ENCODE measurements at places on chromosomes 3 and 15.

DNA sequence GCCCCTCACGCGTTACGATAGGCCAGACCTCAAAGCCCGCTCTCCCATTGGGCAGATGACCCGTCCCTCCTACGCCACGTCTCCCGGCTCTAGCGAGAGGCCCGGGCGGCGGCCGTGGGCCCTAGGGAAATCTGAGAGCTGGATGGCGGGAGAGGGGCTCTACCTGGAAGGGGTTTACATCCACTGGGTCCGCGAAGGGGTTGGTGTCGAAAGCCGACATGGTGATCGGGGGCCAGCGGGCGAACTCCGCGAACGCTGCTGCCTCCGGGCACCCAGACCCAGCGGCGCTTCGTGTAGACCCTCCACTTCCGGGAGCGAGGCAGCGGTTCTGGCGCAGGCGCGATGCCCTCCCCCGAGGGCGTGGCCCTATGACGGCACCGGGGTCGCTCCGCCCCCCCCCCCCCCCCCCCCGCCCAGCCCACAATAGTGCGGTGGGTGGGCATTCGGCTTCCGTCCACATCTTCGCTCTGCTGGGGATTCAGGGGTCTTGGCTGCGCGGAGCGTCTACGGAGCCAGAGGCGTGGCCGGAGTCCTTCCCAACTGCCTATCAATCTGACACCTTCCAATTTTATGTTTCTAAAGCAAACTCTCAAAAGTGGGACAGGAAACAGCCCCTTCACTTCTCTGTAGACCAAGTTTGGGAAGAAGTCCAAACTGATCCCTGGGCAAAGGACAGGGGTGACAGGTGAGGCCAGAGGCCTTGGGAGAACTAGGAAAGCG is at the start of gene SCAMP2:
SCAMP2 (minus strand) TSS at position 330 of the 720 bp plus-strand sequence; CDS start at position 220, 110 bp downstream.
- DNase-seq, result peak; percentile 94

- no peak for DNase-seq
These were observed 188.3 kb downstream of the TBC1D2B start for GRCh38 chr15:77889009-77889806.

DNA sequence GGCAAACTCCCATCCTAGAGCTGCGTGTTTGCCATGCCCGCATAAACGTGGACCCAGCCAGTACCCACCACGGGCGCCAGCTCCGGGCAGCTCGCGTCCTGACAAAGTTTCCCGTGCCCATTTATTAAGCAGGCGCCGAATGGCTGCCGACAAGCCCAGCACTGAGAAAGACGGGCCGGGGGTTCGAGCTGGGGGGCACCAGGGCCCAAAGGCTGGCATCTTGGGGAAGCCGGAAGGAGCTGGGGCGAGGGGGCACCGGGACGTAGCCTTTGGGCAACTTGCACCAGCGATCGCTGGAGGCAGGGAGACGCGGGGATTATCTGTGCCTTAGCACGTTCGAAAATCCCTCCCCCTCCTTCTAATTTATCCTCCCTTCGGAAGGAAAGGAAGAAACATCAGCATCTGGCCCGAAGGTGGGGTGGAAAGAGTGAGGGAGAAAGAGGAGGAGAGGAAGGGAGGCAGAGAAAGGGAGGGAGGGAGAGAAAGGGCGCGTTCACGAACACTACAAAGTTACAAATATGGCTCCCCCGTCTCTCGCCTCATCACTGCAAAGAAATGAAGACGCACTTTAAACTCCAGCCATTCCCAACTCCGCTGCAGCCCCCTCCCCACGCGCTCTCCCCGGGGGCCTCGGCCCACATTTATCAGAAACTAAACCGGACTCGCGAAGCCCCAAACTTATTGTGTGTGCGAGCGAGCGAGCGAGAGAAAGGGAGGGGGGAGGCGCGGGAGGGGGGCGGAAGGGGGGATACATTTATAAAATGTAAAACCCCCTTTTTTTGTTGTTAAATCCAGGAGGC is 1.0 kb downstream of the ANP32A start:
- peak; percentile 28 for DNase-seq

- DNase-seq, result no peak
These were observed 34.0 kb downstream of the MINDY2 start for GRCh38 chr15:58805095-58805494.

DNA sequence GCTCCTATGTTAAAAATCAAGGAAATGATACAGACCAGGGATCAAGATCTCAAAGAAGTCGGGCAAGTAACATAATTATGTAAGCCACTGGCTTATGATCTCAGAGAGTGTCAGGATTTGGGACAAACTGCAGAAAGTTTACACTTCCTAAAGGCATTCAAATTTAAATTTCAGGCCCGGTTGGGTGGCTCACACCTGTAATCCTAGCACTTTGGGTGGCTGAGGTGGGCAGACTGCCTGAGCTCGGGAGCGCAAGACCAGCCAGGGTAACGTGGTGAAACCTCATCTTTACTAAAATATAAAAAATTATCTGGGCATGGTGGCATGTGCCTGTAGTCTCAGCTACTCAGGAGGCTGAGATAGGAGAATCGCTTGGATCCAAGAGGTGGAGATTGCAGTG is 124.4 kb upstream of the UBE2E2 start:
- no peak for DNase-seq

GRCh38 chr3:139198186-139198585 is 145.6 kb upstream of the MRPS22 start:
- no peak for DNase-seq

DNA sequence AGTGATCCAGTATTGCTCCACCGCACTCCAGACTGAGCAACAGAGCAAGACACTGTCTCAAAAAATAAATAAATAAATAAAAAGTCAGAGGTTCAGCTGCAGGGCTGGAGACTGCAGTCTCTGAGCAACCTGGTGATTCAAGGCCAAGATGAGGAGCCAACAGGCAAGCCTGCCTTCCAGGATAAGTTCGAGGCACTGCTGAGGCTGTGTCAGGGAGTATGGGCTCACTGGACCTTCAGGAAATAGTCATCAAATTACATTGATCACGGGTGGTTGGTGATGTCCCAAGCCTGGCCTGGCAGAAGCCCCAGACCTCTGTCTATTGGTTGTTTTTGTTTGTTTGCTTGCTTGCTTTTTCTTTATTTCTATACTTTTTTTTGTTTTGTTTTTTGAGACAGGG is 41.5 kb downstream of the IDH2 start:
- DNase-seq, result no peak

- DNase-seq, result no peak
These were observed 239.6 kb downstream of the GBE1 start for GRCh38 chr3:81521855-81522254.

DNA sequence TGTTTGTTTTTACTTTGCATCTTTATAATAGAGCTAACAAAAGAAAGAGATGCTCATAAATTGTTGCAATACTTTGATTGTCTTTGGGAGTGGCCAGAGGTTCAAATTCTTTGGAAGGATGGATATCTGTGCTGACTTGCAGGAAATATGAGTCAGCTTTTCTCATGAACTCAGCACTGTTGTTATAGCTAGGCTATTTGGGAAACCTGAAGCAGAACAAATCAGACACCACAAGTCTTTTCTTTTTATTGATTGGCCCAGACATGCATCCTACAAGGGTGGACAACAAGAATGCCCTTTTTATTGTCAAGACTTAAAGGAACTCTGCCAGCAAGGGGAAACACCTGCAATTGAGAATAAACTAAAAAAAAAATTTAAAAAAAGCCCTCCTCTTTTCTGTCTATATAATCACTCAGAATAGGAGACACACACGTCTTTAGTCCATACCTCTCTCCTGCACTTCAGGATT is 4.6 kb upstream of the DENND4A start:
- DNase-seq, result no peak

- no peak for DNase-seq
These were observed 75.5 kb downstream of the DAPK2 start for GRCh38 chr15:63970621-63971426.

- peak; percentile 68 for DNase-seq
These were observed 16.2 kb upstream of the VILL start for GRCh38 chr3:37974121-37975083.
